Ecto neural progenitor cell (in vitro differentiated cells): ENCODE measurements at places on chromosomes 1 and 21.

DNA sequence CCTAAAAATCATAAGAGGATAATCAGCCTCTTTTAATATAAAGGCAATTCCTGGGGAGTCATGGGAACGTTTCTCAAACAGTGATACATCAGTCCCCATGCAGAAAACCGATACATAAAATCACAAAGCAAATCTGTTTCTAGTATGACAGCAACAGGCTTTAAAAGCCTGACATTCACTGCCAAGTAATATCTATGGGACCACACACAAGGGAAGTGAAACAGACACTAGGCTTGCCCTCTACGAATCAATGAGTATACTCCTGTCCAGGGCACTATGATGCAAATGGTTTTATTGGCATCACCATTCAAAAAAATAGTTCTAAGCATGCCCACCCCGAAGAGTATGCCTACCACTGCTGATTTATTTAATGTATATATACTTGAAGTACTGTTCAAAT lies 54.4 kb downstream of the TIAM1 start:
- no peak for DNase-seq

- no peak for DNase-seq
Observed at GRCh38 chr1:193589597-193590040, 403.2 kb upstream of the B3GALT2 start.

DNA sequence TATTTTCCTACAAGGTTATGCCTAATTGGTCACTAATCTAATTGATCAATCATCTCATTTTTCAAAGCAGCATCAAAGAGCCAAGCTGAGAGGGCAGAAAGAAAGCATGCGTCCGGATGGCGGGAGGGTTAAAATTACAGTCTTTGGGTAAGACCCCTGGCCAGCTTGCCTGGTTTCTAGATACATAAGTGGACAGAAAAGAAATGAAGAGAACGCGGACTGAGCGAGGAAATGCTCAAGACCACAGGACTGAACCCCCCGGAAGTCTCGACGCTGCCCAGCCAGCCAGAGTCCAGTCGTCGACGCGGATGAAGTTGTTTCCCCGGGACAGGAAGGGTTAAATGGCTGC lies 297.2 kb downstream of the OMA1 start:
- DNase-seq: no peak

DNA sequence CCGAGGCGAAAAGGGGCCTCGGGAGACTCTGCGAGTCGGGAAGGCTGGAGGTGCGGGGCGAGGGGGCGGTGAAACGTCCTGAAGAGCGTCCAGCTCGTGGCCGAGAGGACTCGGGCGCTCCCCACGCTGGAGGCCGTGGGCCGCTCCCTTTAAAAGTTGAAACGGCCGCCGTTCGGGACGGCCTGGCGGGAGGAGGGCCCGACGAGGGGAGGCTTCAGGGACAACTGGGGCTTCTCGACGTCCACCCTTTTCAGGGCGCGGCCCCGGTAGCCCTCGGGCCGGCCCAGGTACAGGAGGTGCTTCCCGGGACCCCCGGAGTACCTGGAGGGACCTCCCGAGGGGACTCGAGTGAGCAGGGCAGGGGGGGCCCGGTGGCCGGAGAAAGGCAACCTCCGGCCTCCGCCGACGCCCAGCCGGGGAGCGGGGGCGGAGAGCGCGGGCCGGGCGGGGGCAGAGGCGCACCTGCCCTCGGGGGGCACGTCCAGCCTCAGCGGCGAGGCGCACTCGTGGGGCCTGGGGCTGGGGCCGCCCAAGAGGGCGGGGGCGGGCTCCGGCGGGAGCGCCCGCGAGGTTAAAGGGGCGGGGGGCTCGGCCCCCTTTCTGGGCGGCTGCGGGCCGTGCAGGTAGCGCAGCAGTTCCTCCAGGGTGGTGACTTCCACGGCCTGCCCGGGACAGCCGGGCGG lies 14.0 kb downstream of the SEMA6C start:
- no peak for DNase-seq

GRCh38 chr1:15213341-15213821 lies 33.6 kb upstream of the FHAD1 start:
- no peak for DNase-seq

DNA sequence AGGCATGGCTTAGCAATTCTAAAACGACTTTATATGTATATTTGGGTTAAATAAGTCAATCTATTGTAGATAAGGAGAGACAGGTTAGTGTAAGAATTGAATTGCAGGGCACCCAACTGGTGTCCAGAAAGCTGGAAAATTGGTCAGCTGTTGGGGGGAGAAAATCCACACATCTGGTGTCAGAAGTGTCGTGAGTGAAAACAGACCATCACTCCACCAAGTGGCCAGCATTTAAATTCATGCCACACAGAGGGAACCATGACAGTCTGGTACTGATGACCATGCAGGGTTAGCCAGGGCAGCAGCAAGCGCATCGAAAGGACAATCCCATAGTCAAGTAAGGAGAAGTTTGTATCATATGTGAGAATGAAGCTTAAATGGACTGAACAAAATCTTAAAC lies 11.7 kb downstream of the LAX1 start:
- no peak for DNase-seq

- no peak for DNase-seq
Observed at GRCh38 chr1:96515430-96515829, 206.2 kb upstream of the PTBP2 start.

DNA sequence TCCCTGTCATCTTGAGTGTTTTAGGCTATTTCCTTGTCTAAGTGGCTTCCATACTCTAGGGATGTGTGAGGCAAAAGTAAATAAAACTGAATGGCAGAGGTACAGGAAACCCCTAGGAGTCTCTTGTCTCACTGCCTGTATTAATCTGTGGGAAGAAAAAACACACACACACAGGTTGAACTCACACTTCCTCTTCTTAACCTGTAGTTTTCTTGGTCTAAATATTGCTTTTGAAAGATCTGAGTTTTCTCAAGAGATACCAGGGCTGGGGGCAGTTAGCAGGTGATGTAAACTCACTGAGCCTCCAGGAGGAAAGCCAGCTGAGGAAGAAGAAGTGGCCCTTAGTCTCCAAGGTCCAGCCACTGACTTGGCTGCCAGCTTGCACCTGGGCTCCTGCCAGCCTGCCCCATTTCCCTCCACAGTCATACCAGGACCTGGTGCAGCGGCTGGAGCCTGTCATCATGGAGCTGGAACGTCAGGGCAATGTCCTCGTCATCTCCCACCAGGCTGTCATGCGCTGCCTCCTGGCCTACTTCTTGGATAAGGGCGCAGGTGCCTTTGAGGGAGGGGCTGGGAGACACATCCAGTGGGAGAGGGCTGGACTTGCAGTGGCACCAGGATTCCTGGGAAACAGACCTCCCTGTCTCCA lies 16.9 kb downstream of the PFKFB2 start:
- no peak for DNase-seq

DNA sequence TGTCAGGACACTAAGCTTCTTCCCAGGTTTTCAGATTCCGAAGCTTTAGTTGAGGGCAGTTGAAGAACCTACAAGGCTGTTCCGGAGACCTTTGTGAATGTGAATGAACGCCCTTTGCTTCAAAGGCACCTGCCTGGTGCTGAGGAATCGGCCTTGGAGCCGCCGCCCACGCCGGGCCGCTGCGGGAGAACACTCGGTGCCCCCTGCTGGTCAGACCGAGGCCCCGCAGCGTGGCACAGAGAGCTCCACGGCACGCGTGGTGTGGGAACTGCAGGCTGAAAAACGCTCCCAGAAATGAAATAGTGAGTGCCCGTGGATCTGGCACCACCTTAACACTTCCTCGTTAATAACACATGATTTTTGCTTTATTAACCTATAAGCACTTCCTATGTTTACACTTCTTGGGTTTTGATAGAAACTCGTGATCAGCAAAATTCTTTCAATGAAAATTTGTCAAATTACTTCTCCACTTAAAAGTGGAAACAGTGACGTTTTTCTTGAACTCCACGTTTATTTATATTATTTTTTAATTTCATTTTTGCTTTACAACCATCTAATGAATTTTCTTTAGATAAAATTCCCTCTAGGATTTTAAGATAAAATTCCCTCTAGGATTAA lies 460.6 kb downstream of the DSCAM start:
- peak; percentile 76 for DNase-seq

GRCh38 chr1:67863637-67864036 lies 30.4 kb upstream of the GNG12 start:
- DNase-seq: no peak

- DNase-seq: no peak
Observed at GRCh38 chr1:11851180-11851579, 3.6 kb upstream of the NPPA start.

DNA sequence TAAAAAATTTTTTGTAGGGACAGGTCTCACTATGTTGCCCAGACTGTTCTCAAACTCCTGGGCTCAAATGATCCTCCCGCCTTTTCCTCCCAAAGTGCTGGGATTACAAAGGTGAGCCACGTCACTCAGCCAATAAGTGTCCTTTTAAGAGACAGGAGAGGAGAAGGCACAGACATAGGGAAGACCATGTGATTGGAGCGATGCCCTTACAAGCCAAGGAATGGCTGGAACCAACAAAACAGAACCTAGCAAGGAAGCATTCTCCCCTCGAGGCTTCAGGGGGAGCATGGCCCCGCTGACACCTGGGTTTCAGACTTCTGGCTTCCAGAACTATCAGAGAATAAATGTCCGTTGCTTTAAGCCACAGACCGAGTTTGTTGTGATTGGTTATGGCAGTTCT lies 37.0 kb downstream of the NDUFS5 start:
- no peak for DNase-seq

DNA sequence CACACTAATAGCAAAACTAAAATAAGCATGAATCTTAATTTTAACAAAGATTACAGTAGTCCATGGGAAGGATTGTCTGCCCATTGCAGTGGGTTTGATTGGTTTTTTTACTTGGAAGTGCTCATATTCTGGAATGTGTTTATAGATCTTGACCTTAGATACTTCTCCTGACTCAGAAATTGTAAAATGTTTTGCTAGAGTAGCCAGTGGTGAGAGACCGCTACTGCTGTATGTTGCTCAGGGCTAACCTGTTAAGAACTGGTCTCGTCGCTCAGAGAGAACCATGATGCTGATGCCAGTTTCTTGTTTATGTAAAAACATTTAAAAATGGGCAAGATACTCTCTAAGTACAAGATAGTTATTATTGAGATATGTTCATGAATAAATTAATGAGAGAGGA lies 99.9 kb downstream of the ROR1 start:
- no peak for DNase-seq

DNA sequence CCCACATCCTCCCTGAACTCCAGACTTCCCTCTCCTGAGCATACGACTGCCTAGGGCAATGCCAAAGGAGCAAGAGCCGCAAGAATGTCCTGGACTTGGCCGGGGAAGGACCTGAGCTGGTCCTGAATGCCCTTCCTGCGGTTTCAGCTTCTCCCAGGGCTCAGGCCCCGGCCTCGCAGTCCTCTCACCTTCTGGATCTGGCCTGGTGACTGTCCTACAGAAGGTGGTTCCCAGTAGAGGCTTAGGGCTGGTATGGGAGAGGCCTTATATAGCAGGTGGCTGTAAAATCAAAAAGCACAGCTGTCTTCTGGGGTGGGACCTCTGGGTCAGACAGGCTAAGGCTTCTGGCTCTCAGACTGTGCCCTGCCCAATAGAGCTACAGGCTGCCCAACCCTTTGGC lies at the start of gene LYPD8:
Gene LYPD8, minus strand, starts transcription at position 243 of the 400 bp plus-strand sequence. CDS start 4,678 bp downstream, outside the sequence.
- DNase-seq: no peak

GRCh38 chr21:35932232-35932911 lies 128.0 kb downstream of the SETD4 start:
- no peak for DNase-seq

GRCh38 chr1:188782220-188782841 lies 1695.3 kb downstream of the BRINP3 start:
- DNase-seq: peak; percentile 52

- no peak for DNase-seq
Observed at GRCh38 chr1:160007577-160008200, 24.1 kb downstream of the PIGM start.

DNA sequence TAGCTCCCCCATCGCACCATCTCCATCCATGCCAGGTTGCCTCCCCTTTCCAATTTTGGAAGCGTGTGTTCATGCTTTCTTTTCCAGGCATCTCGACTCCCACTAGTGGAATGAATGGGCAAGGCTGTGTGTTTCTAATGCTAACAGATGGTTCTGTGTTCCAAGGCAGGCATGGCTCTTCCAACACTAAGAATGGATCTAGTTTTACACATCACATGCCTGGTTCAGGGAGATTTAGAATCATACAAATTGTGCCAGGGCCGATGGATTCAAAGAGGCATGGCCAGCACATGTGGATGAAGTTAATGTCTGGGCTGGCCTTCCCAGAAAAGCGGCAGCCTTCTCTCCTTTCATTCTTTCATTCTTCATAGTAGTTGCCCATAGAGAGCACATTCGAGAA lies 438.7 kb downstream of the PRDM2 start:
- no peak for DNase-seq

DNA sequence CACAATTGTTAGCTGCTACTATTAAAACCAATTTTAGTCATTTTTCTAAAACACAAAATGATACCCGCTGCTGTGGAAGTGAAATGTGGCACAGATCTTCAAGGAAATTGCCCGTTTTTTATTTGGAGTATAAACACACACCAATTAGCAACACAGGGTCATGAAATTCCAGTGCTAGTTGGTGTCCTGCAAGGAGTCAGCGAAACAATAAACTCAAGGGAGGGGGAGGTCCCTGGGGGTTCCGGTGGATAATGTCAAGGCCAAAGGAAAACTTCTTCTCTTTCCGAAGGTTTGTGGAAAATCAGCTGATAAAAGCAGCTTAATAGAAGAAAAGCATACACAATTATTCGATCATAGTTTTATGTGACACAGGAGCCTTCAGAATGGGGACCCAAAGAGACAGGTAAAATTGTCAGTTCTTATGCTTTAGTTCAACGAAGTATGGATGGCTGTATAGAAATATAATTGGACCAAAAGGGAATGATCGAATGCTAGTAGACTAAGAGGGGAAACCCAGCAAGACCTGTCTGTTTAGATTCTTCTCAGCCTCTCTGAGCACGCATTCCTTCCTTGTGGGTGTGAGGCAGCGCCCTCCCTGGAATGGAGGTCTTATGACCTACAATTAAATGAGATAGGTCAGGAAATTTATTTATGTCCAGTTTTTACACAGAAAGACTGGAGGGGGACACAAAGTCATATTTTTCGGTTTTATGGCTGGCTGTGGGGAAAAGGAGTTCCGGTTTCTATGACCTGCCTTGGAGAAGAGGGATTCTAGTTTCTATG lies 65.9 kb downstream of the KCNK1 start:
- DNase-seq: no peak

- DNase-seq: no peak
Observed at GRCh38 chr21:45548711-45549491, 6.7 kb upstream of the SLC19A1 start.

GRCh38 chr1:918843-919242 lies 4.9 kb upstream of the SAMD11 start:
- DNase-seq: no peak

- no peak for DNase-seq
Observed at GRCh38 chr1:155339515-155340097, 18.9 kb downstream of the RUSC1 start.

DNA sequence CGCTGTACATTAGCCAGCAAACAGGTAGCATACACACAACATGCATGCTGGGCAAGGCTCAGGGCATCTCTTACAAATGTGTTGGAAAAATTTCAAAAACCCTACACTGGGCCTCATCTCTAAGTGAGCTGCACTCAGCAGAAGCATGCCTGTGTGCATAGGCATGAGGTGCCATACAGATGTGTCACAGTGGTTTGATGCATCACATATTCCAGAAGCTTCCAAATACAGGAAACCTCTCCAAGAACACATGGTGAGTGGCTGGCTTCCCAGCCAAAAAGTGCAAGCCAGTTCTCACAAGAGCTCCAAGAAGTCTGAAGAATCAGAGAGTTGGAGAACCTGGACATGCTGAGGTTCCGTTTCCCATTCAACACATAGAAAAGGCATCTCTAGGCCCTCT lies 58.3 kb downstream of the CD46 start:
- no peak for DNase-seq
